ACHN (cell line): ENCODE measurements at places on chromosomes 4 and X.

GRCh38 chr4:165101641-165102040 is 11.0 kb downstream of the TMEM192 start:
- no peak for DNase-seq

- DNase-seq = peak; percentile 71
Measured at GRCh38 chrX:125205133-125205917, 114.3 kb upstream of the TEX13C start.

- DNase-seq = no peak
Measured at GRCh38 chr4:31234494-31234893, 514.3 kb downstream of the PCDH7 start.

DNA sequence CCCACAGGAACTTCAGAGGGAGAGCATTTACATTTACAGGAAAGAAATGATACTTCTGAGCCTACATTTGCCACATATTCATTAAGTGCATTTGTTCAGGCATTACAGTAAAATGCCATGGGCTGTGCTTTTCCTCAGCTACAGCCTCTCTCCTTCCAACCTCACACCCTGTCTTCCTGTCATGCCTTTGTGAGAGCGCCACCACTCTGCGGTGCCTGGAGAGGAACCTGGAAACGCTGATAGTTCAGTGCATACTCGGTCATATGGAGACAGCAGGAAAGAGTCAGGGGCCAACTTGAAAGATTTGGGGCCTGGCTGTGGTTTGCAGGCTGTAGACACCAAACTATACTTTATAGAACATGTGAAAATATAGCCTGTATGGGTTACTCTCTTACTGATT is 40.5 kb downstream of the NFKB1 start:
- DNase-seq = no peak
